ENCODE measurements at places on chromosomes 11 and 22. TPM values are rescaled to one million over a fixed set of nuclear protein-coding genes. Genes with fewer than 3 reads are reported as not detected.

The MRGPRD gene
- total RNA-seq: not detected

The NOX4 gene
- 0.10 TPM for total RNA-seq

The POU2AF2 gene
- total RNA-seq: not detected

The MRGPRX3 gene
- total RNA-seq: 0.65 TPM

The ATG16L2 gene
- total RNA-seq: 13.1 TPM

The PIH1D2 gene
- total RNA-seq: 2.4 TPM

The MMP10 gene
- 5.2 TPM for total RNA-seq

The SPI1 gene
- not detected for total RNA-seq

The OVOL1 gene
- total RNA-seq: 0.65 TPM

The KCNE3 gene
- total RNA-seq: 0.07 TPM

The SYT13 gene
- total RNA-seq: not detected

The MMP7 gene
- total RNA-seq: 0.11 TPM

The RNF121 gene
- total RNA-seq: 21.6 TPM

The C11orf52 gene
- 1.2 TPM for total RNA-seq

The SYT8 gene
- total RNA-seq: 18.1 TPM

The SERPIND1 gene
- total RNA-seq: not detected

The SLC22A6 gene
- not detected for total RNA-seq

The CENPM gene
- 33.2 TPM for total RNA-seq

The RPS13 gene
- total RNA-seq: 1,010 TPM

The LARGE2 gene
- total RNA-seq: 48.1 TPM

The OR2AG2 gene
- 0.03 TPM for total RNA-seq

The RBM14 gene
- total RNA-seq: 57.6 TPM

The KCNJ11 gene
- not detected for total RNA-seq

The MS4A3 gene
- not detected for total RNA-seq

The EP300 gene
- total RNA-seq: 33.6 TPM

The DDTL gene
- total RNA-seq: 0.61 TPM

The RAG2 gene
- total RNA-seq: not detected

The DENND5A gene
- total RNA-seq: 37.6 TPM

The GRIA4 gene
- not detected for total RNA-seq

The LRRC55 gene
- total RNA-seq: not detected

The FAM180B gene
- total RNA-seq: not detected

The BRSK2 gene
- total RNA-seq: 0.18 TPM

The TNNT3 gene
- not detected for total RNA-seq

The SCGB2A2 gene
- total RNA-seq: not detected

The PARVG gene
- total RNA-seq: not detected

The C11orf86 gene
- not detected for total RNA-seq

The LAYN gene
- total RNA-seq: 8.1 TPM

The STK33 gene
- 0.39 TPM for total RNA-seq

The NEFH gene
- total RNA-seq: 1.9 TPM

Measured in foreskin keratinocyte (primary cell).